ENCODE measurements at places on chromosomes 4 and X.

DNA sequence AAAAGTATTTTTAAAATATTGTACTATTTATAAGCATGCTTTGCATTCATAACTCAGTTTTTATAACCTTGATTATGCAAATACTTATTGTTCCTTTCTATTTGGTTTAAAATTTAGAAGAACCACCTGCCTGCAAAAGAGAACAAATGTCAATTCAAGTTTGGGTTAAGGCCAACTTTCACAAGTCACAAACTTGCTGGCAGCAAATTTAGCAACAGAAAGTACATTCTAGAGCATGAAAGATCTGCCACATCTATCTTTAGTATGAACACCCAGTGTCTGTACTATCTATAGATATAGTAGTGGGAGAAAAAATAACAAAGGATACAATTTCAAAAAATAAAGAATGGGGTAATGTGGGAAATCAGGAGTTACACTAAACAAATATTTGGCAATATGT lies 1014.2 kb downstream of the C4orf33 start:
- no peak for DNase-seq

DNA sequence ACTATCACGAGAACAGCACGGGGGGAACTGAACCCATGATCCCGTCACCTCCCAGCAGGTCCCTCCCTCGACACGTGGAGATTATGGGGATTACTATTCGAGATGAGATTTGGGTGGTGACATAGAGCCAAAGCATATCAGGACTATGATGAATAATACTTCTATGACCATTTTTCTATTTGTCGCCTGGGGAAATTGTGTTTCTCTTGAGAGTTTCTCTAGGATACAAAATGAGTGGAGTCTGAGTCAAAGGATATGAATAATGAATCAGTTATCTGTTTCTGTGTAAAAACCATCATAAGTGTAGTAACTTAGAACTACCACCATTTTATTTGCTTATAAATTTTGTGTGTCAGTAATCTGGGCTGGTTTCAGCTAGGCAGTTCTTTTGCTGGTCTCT lies 533.0 kb upstream of the ARX start:
- no peak for DNase-seq

GRCh38 chrX:152614791-152615190 lies 22.9 kb upstream of the GABRQ start:
- DNase-seq, result no peak

GRCh38 chr4:91830681-91831395 lies 472.9 kb upstream of the GRID2 start:
- DNase-seq, result no peak

- DNase-seq, result no peak
These were observed 72.5 kb downstream of the YIPF7 start for GRCh38 chr4:44578954-44579353.

DNA sequence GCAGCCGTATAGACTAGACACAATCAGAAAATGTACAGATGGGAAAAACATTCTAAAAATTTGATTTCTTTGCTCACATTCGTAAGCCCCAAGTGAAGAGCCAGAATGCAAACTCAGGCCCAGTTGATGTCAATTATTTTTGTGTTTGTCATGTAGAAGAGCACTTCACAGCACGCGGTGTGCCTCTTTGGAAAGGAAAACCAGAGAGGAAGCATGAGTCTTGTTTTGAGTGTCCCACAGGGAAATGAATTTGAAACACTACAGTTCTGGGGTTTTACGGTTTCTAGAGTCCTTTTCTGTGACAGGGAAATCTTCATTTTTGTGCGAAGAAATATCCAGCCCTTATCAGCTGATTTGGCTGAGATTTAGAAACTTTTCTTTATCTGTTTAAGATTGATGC lies 554.6 kb upstream of the BOD1L1 start:
- no peak for DNase-seq

DNA sequence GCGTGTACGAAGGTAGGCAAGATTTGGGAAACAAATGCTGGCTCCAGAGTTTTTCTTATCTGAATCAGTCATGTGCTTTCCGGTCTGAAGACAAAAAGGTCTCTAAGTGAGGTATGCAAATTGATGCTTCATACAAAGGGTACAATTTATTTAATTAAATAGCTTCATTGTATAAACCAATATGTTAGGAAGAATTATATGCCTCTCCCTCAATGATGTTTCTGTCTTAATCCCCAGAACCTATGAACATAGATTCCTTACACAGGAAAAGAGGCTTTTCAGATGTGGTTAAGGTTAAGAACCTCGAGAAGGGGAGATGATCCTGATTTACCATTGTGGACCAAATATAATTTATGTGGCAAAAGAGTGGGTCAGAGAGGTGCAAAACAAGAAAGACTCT lies 543.5 kb upstream of the PCDH10 start:
- DNase-seq, result no peak

- DNase-seq, result no peak
These were observed 5.5 kb downstream of the INPP4B start for GRCh38 chr4:142840516-142841123.

GRCh38 chr4:78748381-78748780 lies 27.8 kb upstream of the BMP2K start:
- DNase-seq, result no peak

- no peak for DNase-seq
These were observed 45.6 kb downstream of the SOD3 start for GRCh38 chr4:24840826-24841543.

- DNase-seq, result no peak
These were observed 175.7 kb upstream of the TBC1D9 start for GRCh38 chr4:140931911-140932310.

GRCh38 chr4:156971165-156971675 lies 379 bp downstream of the PDGFC start:
- no peak for DNase-seq

DNA sequence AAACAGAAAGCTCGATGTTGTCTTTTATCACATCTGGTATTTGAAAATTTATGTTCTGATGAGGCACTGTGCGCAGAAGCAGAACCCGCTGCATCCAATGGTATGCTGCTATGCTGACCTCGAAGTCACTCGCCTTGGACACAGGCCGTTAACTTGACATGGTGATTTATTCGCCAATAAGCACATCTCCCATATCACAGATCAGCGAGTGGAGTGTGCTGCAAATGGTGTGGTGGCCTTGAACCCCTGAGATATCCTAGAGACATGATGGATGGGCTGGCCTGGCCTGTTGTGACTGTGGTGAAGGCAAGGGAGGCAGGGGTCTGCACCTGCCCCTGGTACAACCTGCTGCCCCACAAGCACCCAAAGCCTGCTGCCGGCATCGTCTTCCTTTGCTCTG lies 175.4 kb upstream of the FRG1 start:
- DNase-seq, result no peak

- no peak for DNase-seq
These were observed 45.6 kb upstream of the SORCS2 start for GRCh38 chr4:7146786-7147115.

DNA sequence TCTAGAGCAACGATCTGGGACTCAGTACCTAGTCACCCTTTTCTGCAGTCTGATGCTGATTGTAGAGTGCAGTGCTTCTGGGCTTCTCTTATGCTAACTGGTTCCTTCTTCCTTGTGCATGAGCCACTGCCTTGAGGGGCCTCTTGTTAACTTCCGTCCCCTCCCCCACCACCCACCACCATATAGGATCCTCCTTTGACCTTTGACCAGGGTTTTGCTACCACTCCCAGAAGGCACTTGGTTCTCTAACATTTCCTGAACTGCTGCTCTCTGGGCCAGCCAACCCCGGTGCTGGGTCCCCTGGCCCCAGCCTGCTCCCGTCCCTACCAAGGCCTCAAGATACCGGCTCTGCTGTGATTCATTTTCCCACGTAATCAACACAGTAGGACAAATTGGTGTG lies 104.6 kb upstream of the KLF3 start:
- DNase-seq, result no peak

DNA sequence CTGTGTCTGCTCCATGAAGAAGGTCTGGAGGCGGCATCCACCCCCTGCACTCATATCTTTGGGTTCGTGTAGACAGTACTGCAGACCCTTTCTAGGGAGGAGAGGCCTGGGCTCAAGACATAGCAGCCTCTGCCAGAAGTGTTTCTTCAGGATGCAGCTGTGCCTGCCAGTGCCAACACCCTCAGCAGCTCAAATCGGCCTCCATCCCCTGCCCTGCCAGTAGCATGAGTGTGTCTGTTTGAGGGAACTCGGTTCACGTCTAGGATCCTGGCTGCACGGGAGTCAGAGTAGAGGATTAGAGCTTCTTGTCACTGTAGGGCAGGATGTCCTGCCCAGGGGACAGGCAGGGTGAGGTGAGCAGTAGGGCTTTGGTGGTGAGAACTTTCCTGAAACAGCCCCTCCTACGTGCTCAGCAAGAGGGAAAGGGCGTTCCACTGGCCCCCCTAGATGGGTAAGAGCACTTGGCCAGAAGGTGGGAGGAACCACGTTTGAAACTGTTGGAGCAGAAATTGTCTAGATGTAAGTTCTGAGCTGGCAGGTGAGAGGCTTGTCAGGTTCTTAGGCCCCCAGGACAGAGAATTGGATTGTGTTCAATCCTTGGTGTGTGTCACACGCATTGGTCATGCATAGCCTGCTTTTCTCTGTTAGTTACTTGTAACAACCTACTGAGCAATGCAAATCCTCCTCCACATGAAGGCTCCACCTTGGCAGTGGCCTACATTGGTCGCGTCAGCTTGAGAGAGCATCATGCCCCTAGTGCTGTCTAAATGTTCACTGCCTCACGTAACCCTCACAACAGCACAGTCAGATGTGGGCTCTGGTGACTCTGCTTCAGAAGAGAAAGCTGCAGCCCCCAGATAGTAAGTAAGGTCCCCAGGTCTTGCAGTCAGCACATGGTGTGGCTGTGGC lies 25.8 kb upstream of the FAM193A start:
- no peak for DNase-seq

DNA sequence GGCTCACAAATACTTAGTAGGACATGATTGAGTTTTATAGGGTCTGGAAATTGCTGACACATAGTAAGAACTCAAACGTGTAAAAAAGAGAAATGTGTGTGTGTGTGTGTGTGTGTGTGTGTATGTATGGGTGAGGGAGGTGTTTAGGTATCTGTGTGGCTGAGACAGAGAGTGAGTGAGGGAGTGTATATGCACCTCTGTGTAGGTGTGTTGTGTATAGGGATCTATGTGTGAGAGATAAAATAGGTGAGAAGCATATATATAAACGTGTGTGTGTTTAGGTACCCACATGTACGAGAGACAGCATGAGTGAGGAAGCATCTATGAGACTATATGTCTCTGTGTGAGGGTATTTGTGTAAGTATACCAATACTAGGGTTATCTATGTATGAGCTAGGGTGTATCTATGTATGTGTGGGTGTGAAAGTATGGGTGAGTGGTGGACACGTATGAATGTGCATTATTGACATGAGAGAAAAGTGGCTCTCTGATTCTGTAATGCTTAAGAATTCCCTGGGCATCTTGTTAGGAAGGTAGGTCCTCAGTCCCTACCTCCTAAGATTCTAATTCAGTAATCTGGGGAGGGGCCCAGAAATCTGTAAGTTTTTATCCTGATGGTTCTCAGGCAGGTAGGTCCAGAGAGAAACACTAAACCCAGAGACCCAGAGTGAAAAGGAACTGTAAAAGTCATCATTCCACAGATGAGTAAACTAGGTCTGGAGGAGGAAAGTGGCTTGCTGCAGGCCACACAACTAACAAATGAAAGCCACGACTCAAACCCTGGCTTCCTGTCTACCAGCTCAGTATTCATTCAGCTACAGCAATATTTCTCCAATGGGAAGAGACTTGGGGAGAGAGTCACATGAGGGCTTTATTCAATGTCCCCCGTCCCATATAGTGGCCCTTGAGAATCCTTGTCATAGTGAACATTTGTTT lies 237.0 kb downstream of the IDS start:
- DNase-seq, result no peak

GRCh38 chr4:48546336-48546735 lies 56.3 kb downstream of the ZAR1 start:
- no peak for DNase-seq

DNA sequence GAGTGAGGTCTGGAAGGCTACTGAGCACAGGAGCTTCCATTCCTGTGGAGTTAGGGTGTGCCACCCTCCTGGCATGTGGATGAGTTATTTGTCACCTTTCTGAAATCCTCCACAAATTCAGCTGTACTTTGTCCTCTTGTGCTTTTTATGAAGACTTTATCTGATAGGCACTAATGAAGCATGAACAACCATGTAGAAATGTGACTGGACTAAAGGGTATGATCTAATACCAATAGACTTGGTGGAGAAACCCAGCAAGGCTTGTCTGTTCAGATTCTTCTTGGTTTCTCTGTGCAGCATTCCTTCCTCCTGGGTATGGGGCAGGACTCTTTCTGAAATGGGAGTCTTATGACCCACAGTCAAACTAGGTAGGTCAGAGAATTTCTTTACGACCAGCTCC lies 9.6 kb downstream of the NBDY start:
- no peak for DNase-seq

GRCh38 chrX:1170243-1170642 lies 42.2 kb downstream of the CRLF2 start:
- no peak for DNase-seq

DNA sequence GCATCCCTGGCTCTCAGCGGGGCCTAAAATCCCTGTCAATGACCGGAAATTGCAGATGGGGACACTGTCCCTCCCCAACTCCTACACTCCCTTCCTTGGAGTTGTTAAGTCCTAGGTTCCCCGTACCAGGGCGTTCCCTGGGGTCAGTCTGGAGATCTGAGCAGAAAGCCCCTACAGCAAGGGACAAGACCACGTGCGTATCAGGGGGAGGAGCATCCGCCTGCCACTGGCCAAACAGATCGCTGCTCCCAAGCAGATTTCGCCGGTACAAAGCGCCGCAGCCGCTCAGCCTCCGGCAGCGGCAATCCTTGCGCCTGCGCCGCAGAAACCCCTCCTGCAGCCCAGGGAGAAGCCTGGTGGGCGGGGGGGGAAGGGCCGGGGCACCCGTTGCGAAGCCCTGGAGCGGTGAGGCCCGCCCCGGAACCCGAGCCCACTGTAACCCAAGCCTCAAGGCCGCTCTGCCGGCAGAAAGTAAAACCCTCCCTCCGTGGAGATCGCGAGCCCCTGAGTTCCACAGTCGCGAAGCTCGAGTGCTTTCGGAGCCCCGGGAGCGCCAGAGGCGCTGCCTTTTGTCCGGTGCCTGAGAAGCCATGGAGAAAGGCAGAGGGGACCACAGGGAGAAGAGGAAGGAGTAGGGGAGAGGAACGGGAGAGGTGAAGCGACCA lies 2.7 kb downstream of the CRMP1 start:
- peak; percentile 83 for DNase-seq

DNA sequence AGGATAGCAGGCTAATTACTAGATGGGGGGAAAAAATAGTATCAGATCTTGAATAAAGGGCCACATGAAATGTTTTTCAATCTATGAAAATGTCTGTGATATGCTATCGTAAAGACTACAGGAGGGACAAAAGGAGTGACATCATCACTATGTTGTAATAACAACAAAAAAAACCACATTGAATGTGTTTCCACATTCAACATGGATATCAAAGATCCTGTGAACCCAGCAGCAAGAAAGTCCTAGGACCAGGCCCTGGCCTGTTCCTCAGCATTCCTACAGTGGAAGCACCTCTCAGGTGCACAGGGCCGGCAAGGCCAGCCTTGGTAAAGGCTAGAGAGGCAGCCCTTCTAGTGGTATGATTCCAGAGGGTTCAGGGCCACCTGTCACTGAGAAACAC lies 118.3 kb downstream of the RELL1 start:
- no peak for DNase-seq
